ENCODE measurements at places on chromosomes 12 and 14. TPM values are rescaled to one million over a fixed set of nuclear protein-coding genes. Genes with fewer than 3 reads are reported as not detected.

The LIN52 gene
- 4.9 TPM for total RNA-seq

The SLC6A12 gene
- total RNA-seq = not detected

The NUAK1 gene
- 1.9 TPM for total RNA-seq

The PTPN6 gene
- 0.09 TPM for total RNA-seq

The TAS2R19 gene
- total RNA-seq = 3.9 TPM

The FAM222A gene
- under 0.01 TPM for total RNA-seq

Measured in bronchial smooth muscle cell (primary cell).